ENCODE measurements at places on chromosomes 5 and 9. TPM values are rescaled to one million over a fixed set of nuclear protein-coding genes. Genes with fewer than 3 reads are reported as not detected.

DNA sequence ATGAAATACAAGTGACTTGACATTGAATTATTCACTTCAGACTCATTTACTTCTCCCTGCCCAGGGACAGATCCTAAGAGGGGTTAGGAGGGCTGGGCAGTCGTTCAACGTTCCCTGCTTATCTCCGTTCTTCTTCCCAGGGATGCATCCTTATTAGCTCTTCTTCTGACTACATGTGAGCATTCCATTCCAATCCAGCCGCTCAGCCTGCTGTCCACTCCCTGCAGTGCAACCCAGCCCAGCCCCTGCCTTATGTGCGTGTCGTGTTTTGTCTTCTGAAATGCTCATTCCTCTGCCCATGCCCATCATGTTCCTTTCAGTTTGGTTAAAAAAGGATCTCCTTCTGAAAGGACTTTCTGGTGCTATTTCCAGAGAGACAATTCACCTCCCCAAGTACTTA, 64.7 kb upstream of the PALM2AKAP2 start:
- H3K27ac ChIP-seq = no peak overlapping the region
- peaks cover 20% of the 10 kb centered on the region for H3K4me1 ChIP-seq
- no peak for DNase-seq
- H3K27me3 ChIP-seq = no peaks in the 10 kb centered on the region
- no peaks in the 10 kb centered on the region for H3K36me3 ChIP-seq

- no peaks in the 10 kb centered on the region for H3K27me3 ChIP-seq
- no peaks in the 10 kb centered on the region for H3K4me1 ChIP-seq
- no peaks in the 10 kb centered on the region for H3K36me3 ChIP-seq
- H3K27ac ChIP-seq = no peak overlapping the region
Measured at GRCh38 chr9:83141887-83142286, 78.9 kb upstream of the RASEF start.

Gene CER1
- total RNA-seq = not detected

Gene NPDC1
- total RNA-seq = 33.3 TPM

- DNase-seq = no peak
- H3K27me3 ChIP-seq = no peaks in the 10 kb centered on the region
- no peak overlapping the region for H3K4me3 ChIP-seq
Measured at GRCh38 chr5:103427326-103427725, 135.3 kb downstream of the NUDT12 start.

DNA sequence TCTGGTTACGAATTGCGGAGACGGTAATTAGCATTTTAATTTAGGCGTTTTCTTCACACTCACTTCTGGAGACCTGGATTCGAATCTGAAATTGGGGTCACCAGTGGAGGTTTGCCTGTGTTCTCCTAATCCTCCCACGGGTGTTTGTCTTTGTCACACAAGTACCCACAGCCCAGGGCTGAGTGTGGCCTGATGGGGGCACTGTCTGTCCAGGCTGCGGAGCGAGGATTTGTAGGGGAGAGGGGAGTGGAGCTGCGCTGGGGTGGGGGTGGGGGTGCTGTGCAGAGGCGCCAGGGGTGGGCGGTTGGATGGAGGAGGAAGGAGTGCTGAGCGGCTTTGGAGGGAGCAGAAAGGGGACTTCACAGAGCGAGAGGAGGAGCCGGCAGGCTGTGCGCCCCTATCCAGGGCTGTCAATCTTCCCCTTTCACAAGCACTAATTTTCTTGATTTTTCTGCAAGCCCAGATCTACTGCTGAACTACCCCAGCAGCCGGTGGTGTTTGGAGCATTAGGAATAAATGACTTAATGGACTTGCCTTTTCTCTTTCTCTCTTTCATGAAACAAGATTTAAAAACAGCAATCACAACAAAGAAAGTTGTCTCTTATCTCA, 53.1 kb downstream of the TSPAN17 start:
- H3K27ac ChIP-seq = no peak overlapping the region
- no peaks in the 10 kb centered on the region for H3K4me1 ChIP-seq
- peak; percentile 52 for DNase-seq
- H3K36me3 ChIP-seq = no peaks in the 10 kb centered on the region
- H3K4me3 ChIP-seq = no peak overlapping the region

DNA sequence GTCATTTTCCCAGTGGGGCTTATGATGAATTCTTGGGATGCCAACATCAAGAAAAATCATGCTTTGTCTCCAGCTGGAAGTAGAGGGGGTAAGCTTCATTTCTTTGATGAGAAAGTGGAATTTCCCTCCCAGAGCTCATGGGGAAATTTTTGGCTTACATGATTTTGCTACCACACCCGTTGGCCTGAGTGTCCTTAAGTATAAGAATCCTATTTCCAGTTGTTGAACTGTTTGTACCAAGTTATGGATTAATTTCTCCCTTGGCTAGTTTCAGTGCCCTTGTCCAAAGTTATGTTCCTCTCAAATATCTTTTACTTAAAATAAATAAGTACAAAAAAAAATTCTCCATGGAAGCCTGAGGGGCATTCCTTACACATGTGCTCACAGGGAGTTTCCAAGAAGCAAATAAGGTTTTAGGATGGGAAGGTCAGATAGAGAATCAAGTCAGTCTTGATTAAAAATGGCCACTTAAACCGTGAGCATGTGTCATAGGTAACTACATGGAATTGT, 82.3 kb downstream of the PTCD2 start:
- H3K4me1 ChIP-seq = no peaks in the 10 kb centered on the region
- H3K36me3 ChIP-seq = peaks cover 6% of the 10 kb centered on the region
- H3K27ac ChIP-seq = peak overlapping the region; percentile 17
- H3K4me3 ChIP-seq = no peak overlapping the region
- DNase-seq = peak; percentile 43

Gene SLC4A9
- total RNA-seq = 0.29 TPM

DNA sequence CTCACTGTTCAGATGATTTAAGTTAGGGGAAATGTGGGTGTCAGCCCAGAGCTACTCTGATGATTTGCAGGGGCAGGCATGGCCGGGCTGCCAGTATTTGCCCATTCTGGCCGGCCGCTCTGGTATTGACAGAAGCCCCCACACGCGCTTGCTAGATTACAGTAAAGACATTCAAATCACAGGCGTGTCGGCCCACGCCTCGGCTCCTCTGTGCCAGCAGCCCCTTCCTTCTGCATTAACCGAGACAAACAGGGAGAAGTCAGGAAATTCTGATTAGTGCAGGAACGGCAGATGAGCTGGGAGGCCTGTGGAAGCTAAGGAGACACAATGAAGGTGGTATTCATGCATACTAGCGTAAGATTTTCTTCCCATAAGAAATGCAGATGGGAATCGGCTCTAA, 113.3 kb downstream of the CRB2 start:
- DNase-seq = no peak
- H3K4me3 ChIP-seq = no peak overlapping the region
- no peaks in the 10 kb centered on the region for H3K4me1 ChIP-seq
- no peaks in the 10 kb centered on the region for H3K27me3 ChIP-seq
- H3K36me3 ChIP-seq = no peaks in the 10 kb centered on the region

Gene ANKRD33B
- 14.9 TPM for total RNA-seq

Gene ANKRD34B
- total RNA-seq = not detected

Gene TAF11L5
- total RNA-seq = not detected

DNA sequence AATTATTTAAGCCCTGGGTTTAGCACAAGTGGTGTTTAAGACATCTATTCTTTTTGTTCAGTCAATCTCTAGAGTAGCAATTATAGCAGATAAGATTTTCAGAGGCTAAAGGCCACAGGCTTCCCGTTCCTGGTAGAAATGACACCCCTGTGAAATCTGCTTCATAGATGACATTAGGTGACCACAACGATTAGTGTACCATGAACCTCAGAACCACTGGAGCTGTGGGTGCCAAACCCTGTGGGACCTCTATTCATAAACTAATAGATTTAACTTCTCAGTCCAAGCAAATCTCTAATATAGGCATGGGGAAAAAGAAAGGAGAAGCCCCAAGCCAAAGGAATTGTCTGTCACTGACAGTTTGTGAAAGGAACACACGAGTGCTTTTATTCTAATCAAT, 207.4 kb downstream of the ARRDC3 start:
- no peak overlapping the region for H3K4me3 ChIP-seq
- no peak for DNase-seq
- H3K4me1 ChIP-seq = 0 out of 2 replicates have a peak, but pooled peaks cover 2% of the 10 kb centered on the region
- no peaks in the 10 kb centered on the region for H3K27me3 ChIP-seq

Gene DBH
- total RNA-seq = not detected

DNA sequence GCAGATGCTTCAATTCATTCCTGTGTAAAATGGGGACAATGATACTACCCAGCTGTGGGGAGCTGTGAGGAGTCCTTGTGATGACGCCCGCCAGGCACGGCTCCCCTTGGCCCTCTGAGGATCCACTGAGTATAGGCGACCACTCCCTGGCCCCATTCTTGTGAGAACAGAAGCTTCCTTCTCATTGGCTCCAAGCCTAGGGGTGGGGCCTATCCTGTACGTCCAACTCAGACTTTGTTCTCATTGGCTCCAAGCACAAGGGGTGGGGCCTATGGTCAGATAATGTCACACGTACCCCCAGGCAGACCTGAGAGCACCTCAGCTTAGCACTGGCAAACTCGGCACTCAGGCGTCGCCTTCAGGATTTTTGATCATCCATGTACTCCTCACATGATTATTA, 232.9 kb upstream of the MVB12B start:
- no peak overlapping the region for H3K27ac ChIP-seq
- DNase-seq = no peak
- no peak overlapping the region for H3K4me3 ChIP-seq
- H3K4me1 ChIP-seq = no peaks in the 10 kb centered on the region
- H3K27me3 ChIP-seq = no peaks in the 10 kb centered on the region
- no peaks in the 10 kb centered on the region for H3K36me3 ChIP-seq

GRCh38 chr5:6343951-6344592, 34.3 kb downstream of the MED10 start:
- no peak for DNase-seq
- H3K27ac ChIP-seq = no peak overlapping the region
- no peaks in the 10 kb centered on the region for H3K36me3 ChIP-seq
- no peak overlapping the region for H3K4me3 ChIP-seq

GRCh38 chr9:114694719-114695269, 12.8 kb upstream of the TEX48 start:
- no peak for DNase-seq
- H3K4me1 ChIP-seq = peaks cover 60% of the 10 kb centered on the region
- H3K27ac ChIP-seq = peak overlapping the region; percentile 98
- no peaks in the 10 kb centered on the region for H3K36me3 ChIP-seq
- no peak overlapping the region for H3K4me3 ChIP-seq

DNA sequence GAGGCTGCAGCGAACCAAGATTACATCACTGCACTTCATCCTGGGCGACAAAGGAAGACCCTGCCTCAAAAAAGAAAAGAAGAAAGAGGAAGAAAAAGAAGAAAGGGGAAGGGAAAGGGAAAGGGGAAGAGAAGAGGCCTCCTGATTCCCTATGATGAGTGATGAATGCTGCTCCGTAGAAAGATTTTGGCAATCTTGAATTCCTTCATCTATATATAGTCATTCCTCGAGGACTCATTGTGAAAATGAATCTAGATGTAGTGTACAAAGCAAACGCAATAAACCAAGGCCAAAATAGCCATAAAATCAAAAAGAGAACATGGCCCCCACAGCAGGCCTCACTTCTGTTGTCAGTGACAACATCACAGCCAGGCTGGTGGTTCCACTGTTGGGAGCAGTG, 218.0 kb downstream of the DCP2 start:
- H3K4me1 ChIP-seq = peaks cover 15% of the 10 kb centered on the region
- no peak overlapping the region for H3K4me3 ChIP-seq
- no peak overlapping the region for H3K27ac ChIP-seq

Gene INSL4
- total RNA-seq = not detected

Gene NUTM2F
- total RNA-seq = not detected

Gene C5orf34
- total RNA-seq = 9.8 TPM

- no peak for DNase-seq
- no peak overlapping the region for H3K27ac ChIP-seq
- no peaks in the 10 kb centered on the region for H3K4me1 ChIP-seq
- no peaks in the 10 kb centered on the region for H3K27me3 ChIP-seq
Measured at GRCh38 chr9:107841076-107841475, 351.5 kb upstream of the KLF4 start.

DNA sequence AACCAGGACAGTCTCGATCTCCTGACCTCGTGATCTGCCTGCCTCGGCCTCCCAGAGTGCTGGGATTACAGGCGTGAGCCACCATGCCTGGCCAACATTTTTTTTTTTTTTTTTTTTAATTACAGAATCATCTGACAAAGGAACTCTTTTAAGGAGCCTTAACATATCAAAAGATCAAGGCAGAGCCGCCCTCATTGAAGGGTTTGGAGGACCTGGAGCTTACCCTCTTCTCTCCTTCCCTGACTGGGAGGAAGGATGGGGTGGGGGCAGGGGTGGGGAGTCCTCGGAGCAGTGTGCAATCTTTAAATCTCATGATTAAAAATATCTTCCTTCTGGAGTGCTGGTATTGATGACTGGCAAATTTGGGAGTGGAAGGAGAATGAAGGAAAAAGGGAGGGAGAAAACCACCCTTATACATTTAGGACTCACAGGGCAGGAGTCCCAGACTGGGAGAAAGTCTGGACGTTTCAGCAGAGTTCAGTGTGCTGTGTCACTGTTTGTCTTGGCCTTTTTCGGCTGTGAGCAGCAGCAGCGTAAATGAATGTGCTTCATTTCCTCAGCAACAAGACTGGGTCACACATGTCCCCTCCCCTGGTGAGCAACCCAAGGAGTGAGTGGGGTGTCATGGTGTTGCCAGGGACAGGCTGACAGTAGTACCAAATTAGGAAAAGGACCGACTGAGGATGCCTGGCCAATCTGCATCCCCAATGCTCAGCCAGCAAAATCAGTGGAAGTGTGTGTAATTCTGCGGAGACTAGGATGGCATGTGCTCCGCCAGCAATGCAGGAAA, 115.3 kb upstream of the BNC2 start:
- H3K27me3 ChIP-seq = no peaks in the 10 kb centered on the region
- no peaks in the 10 kb centered on the region for H3K4me1 ChIP-seq
- H3K27ac ChIP-seq = no peak overlapping the region
- no peaks in the 10 kb centered on the region for H3K36me3 ChIP-seq
- peak; percentile 25 for DNase-seq
- H3K4me3 ChIP-seq = no peak overlapping the region

Gene PCDHGA9
- 1.9 TPM for total RNA-seq

DNA sequence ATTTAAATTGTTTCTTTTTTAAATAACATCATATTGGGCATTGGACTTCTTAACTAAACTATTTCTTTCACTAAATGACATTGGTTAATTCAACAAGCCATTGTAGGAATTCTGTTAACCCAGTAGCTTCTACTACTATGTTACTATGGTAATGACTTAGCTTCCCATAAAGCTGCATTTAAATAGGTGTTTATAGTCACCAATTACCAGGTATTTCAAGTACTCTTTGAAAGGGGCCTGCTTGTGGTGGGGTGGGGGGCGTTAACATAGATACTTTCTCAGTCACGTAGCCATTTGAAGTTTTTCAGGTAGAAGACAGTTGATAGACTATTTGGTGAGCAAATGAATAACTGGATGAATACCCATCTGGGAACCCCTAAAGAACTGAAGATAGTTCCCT, 34.0 kb downstream of the PIK3R1 start:
- H3K4me1 ChIP-seq = no peaks in the 10 kb centered on the region
- no peak for DNase-seq

All from PC-3 (cell line).